Naive thymus-derived CD4-positive, alpha-beta T cell (primary cell): ENCODE measurements at places on chromosomes 11 and 22.

DNA sequence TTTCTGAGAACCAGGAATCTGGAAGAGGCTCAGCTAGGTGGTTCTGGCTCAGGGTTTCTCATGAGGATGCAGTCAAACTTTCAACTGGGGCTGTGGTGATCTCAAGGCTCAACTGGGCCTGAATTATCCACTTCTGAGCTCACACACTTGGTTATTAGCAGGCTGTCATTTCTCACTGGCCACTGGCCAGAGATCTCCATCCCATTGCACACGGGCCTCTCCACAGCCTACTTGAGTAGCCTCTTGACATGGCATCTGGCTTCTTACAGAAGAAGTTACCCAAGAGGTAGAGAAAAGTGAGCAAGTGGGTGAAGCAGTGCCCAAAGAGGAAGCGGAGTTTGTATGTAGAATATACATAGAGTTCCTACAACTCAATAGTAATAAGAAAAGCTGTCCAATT is 16.0 kb downstream of the CALCA start:
- no peaks in the 10 kb centered on the region for H3K4me1 ChIP-seq
- DNase-seq, result no peak
- no peak overlapping the region for H3K27ac ChIP-seq
- no peaks in the 10 kb centered on the region for H3K27me3 ChIP-seq
- no peaks in the 10 kb centered on the region for H3K36me3 ChIP-seq

DNA sequence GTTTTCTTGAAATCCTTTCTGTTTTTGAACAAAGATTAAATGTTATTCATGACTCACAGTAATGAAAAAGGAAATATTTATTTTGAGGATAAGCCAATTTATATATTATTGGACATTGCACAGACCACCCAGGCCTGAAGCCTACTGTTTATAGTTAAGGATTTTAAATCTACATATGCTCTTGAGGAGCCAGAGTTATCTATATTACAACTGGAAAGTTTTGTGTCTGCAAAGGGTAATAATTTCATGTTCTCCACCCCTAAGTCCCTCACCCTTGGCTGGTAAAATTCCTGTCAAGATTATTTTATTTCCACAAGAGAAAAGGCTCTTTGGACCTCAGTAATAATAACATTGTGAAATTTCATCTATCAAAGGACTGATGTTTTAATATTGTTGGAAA is 228.2 kb downstream of the TMEM135 start:
- DNase-seq, result no peak
- H3K4me3 ChIP-seq, result no peak overlapping the region
- H3K4me1 ChIP-seq, result no peaks in the 10 kb centered on the region
- no peaks in the 10 kb centered on the region for H3K27me3 ChIP-seq
- H3K27ac ChIP-seq, result no peak overlapping the region

DNA sequence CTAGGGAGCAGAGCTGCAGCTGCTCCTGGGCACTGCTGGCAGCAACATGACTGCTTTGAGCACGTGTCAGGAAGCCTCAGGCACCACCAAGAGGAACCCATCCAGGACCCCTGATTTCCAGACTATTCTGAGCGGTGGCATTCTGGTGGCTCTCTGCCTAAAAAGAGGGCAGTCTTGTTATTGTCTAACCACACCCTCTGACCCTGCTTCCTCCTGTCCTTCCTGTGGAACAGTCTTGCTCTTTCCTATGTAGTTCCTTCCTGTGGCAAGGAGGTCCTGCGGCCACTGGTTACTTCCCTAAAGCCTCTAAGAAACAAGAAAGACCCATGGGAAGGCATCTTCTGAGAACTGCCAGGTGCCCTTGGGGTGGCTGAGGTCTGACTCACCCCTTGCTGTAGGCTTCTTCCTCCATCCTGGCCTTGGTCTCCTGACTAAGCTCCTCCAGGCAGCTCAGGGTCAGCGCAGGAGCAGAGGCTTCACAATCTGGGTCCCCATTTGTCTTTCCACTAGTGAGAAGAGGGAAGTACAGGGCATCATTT is 13.1 kb upstream of the LYVE1 start:
- no peak for DNase-seq
- H3K27me3 ChIP-seq, result no peaks in the 10 kb centered on the region
- no peaks in the 10 kb centered on the region for H3K4me1 ChIP-seq
- no peaks in the 10 kb centered on the region for H3K36me3 ChIP-seq

GRCh38 chr11:58629857-58630256 is 7.4 kb downstream of the CNTF start:
- peaks cover 8% of the 10 kb centered on the region for H3K36me3 ChIP-seq
- no peak for DNase-seq
- H3K4me3 ChIP-seq, result no peak overlapping the region
- no peaks in the 10 kb centered on the region for H3K27me3 ChIP-seq
- H3K4me1 ChIP-seq, result no peaks in the 10 kb centered on the region

GRCh38 chr22:47206666-47207218 is 444.3 kb downstream of the TBC1D22A start:
- no peaks in the 10 kb centered on the region for H3K36me3 ChIP-seq
- H3K4me3 ChIP-seq, result no peak overlapping the region
- no peak for DNase-seq

DNA sequence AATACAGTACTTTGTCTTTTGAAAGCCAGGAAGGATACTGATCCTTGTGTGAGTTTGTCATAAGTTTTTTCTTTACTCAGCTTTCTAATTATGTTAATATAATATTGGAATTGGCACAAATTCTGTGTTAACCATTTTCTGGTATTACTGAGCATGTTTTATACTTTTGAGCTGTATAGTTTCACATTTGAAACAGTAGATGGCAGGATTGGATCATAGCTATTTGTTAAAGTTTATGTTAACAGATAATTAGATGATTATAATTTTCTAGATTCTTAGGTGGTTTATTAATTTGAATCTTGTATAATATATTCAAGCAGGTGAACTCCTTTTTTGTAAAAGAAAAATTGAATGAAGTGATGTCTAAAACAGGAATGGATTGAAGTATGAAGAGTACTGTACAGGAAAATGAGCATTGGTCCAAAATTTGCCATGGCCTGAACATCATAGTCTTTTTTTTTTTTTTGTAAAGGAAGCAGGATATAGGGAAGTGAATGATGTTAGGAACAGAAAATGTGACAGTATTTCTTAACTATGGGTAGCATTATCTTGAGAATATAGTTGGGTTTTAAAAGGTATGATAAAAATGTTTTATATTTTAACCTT is 102.0 kb downstream of the CYP2R1 start:
- no peaks in the 10 kb centered on the region for H3K4me1 ChIP-seq
- no peak for DNase-seq
- H3K36me3 ChIP-seq, result no peaks in the 10 kb centered on the region
- no peak overlapping the region for H3K4me3 ChIP-seq

DNA sequence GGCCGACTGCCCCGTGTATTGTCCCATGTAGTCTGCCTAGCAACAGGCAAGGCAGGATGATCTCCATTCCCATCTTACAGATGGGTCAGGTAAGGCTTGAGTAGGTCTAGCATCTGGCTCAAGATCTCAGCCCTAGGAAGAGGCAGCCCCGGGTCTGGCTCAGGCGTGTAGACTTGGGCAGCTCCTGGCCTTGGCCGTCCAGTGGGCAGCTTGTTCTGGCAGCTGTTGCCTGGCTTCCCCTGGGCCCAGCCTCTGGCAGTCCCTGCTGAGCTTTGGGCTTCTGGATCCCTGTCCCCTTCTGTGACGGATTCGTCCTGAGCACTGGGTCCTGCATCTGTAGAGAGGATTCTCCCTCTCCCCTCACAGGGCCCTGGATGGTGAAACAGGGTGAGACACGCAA is 72.4 kb downstream of the MPPED1 start:
- no peak for DNase-seq
- H3K36me3 ChIP-seq, result no peaks in the 10 kb centered on the region
- no peaks in the 10 kb centered on the region for H3K4me1 ChIP-seq

- H3K27ac ChIP-seq, result no peak overlapping the region
- H3K36me3 ChIP-seq, result no peaks in the 10 kb centered on the region
- H3K4me1 ChIP-seq, result no peaks in the 10 kb centered on the region
These were observed 368.1 kb downstream of the DCDC1 start for GRCh38 chr11:31001427-31001826.

DNA sequence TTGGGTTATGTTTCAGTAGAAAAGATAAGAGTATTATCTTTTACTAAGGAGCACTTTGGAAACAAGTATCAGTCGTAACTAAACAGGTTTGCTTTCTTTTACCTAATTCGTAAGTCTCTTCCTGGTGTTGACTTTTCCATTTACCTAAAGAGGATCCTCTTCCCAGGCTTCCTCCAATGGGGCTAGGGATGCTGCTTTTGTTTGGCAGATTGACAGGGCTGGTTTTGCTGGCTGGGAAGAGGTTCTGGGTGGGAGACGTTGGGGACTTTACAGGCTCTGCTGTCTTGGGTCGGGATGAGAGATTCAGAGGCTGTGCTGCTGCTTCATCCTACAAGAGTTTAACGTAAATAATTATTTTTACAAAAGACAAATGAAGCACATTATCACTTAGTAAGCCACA is 306.7 kb downstream of the SOX6 start:
- no peak overlapping the region for H3K4me3 ChIP-seq
- H3K36me3 ChIP-seq, result no peaks in the 10 kb centered on the region
- DNase-seq, result no peak
- no peaks in the 10 kb centered on the region for H3K4me1 ChIP-seq
- no peaks in the 10 kb centered on the region for H3K27me3 ChIP-seq

GRCh38 chr11:66479394-66480116 is 679 bp upstream of the DPP3 start:
- peak overlapping the region; percentile 86 for H3K4me3 ChIP-seq
- no peaks in the 10 kb centered on the region for H3K36me3 ChIP-seq
- H3K27me3 ChIP-seq, result no peaks in the 10 kb centered on the region
- peaks cover 9% of the 10 kb centered on the region for H3K4me1 ChIP-seq

DNA sequence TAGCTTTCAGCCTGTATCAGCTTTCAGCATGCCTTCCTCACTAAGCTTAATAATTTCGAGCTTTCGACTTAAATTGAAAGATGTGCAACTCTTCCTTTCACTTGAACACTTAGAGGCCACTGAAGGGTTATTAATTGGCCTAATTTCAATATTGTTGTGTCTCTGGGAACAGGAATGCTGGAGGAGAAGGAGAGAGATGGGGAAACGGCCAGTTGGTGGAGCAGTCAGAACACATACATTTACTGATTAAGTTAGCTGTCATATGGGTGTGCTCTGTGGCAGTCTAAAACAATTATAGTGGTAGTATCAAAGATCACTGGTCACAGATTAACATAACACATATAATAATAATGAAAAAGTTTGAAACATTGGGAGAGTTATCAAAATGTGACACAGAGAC is 106.2 kb downstream of the LRRC32 start:
- H3K27me3 ChIP-seq, result no peaks in the 10 kb centered on the region
- H3K4me3 ChIP-seq, result no peak overlapping the region
- no peaks in the 10 kb centered on the region for H3K36me3 ChIP-seq
- H3K27ac ChIP-seq, result no peak overlapping the region
- H3K4me1 ChIP-seq, result no peaks in the 10 kb centered on the region
- DNase-seq, result no peak

GRCh38 chr11:131422029-131422428 is 51.6 kb downstream of the NTM start:
- no peak overlapping the region for H3K4me3 ChIP-seq
- no peaks in the 10 kb centered on the region for H3K27me3 ChIP-seq
- H3K36me3 ChIP-seq, result no peaks in the 10 kb centered on the region
- DNase-seq, result no peak
- H3K27ac ChIP-seq, result no peak overlapping the region
- H3K4me1 ChIP-seq, result no peaks in the 10 kb centered on the region

- no peak overlapping the region for H3K4me3 ChIP-seq
- no peak overlapping the region for H3K27ac ChIP-seq
- peaks cover 58% of the 10 kb centered on the region for H3K36me3 ChIP-seq
- H3K27me3 ChIP-seq, result no peaks in the 10 kb centered on the region
These were observed 17.8 kb downstream of the PRR5 start for GRCh38 chr22:44719586-44720368.

DNA sequence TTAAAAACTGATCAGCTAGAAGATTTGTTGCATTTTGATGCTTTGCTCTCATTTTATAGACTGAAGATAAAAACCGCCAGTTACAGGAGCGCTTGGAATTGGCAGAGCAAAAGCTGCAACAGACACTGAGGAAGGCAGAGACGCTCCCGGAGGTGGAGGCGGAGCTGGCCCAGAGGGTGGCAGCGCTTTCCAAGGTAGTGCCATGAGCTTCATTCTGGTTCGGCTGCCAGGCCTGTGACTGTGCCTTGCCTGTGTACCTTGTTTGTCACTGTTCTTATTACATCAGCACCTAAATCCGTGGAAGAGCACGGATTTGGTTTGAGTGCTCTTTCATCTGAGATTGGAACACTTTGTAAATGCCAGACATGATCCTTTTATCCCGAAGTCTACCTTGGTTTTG is 61.4 kb downstream of the PPFIA1 start:
- no peak overlapping the region for H3K4me3 ChIP-seq
- H3K27ac ChIP-seq, result no peak overlapping the region
- peaks cover 4% of the 10 kb centered on the region for H3K36me3 ChIP-seq
- H3K4me1 ChIP-seq, result no peaks in the 10 kb centered on the region
- no peak for DNase-seq
- no peaks in the 10 kb centered on the region for H3K27me3 ChIP-seq

DNA sequence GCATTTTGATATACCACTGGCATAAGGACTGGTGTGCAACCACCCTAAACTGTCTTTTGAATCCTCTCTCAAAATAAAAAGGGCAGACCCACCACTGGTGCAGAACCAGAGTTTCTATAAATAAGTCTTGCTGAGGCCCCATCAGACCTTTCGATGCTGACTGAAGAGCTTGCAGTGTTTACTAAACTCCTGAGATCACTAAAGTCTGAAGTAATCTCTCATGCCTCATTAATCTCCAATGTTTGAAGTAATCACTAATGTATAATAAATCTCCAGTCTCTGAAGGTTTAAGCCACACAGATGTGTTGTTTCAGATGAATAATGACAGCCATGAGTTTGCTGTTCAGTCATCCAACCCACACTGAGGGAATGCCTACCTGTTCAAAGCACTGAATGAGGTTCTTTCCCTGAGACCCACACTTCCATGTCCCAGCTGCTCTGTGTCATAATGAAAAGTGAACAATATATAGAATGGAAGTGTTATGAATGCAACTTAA is 50.6 kb upstream of the DEUP1 start:
- H3K4me1 ChIP-seq, result no peaks in the 10 kb centered on the region
- no peak for DNase-seq
- no peak overlapping the region for H3K4me3 ChIP-seq
- no peak overlapping the region for H3K27ac ChIP-seq

GRCh38 chr11:82815406-82815805 is 81.7 kb upstream of the FAM181B start:
- no peak for DNase-seq
- no peaks in the 10 kb centered on the region for H3K36me3 ChIP-seq
- no peak overlapping the region for H3K27ac ChIP-seq
- no peaks in the 10 kb centered on the region for H3K4me1 ChIP-seq
